Activated CD4-positive, alpha-beta T cell treated with anti-CD3 and anti-CD28 coated beads, Interleukin-2, amount 10 ng/mL, durations not matched to agents 7 days and 5 days (primary cell): ENCODE measurements at places on chromosomes 4 and X. TPM values are rescaled to one million over a fixed set of nuclear protein-coding genes. Genes with fewer than 3 reads are reported as not detected.

DNA sequence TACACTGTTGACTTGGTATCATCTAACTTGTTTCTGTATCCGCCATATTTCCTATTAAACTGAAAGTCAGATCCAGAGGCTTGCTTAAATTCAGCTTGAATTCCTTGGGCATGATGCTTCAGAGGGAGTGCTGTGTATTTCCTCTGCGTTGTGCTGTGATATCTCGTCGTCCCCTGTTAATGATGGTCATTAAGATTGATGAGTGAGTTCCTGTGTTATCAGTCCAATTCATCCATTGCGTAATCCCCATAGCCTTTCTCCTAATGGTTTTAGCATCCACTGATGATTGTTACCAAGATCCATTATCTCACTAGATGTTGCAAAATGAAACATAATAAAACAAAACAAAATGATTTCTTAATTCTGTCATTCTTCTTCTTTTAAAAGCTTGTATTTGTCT, 31.3 kb upstream of the CHM start:
- peaks cover 3% of the 10 kb centered on the region for H3K27me3 ChIP-seq
- H3K27ac ChIP-seq, result no peak overlapping the region
- H3K36me3 ChIP-seq, result no peaks in the 10 kb centered on the region
- DNase-seq, result no peak
- H3K4me1 ChIP-seq, result no peaks in the 10 kb centered on the region

GRCh38 chr4:70938086-70938485, 35.9 kb downstream of the MOB1B start:
- no peak for DNase-seq
- H3K27me3 ChIP-seq, result no peaks in the 10 kb centered on the region
- H3K27ac ChIP-seq, result no peak overlapping the region
- peaks cover 17% of the 10 kb centered on the region for H3K4me1 ChIP-seq
- H3K4me3 ChIP-seq, result no peak overlapping the region

GRCh38 chr4:23814996-23815660, 74.7 kb downstream of the PPARGC1A start:
- H3K27me3 ChIP-seq, result no peaks in the 10 kb centered on the region
- no peak overlapping the region for H3K4me3 ChIP-seq
- H3K27ac ChIP-seq, result no peak overlapping the region
- H3K36me3 ChIP-seq, result no peaks in the 10 kb centered on the region

DNA sequence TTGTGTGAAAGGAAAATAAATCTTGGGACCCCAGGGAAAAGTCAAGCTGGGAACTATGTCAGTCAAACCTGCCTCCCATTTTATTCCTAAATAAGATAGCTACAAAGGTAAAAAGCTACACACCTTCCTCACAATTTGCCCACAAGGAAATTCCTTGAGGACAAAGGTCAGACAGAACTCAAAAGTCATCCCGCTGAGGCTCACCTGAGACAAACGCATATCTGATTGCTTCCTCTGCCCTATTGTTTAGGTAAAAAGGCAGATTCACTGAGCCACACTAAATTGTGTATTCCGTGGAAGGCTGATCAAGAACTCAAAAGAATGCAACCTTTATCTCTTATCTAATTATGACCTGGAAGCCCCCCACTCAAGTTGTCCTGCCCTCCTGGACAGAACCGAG, 58.7 kb upstream of the MAML3 start:
- H3K27me3 ChIP-seq, result peaks cover 15% of the 10 kb centered on the region
- no peaks in the 10 kb centered on the region for H3K4me1 ChIP-seq
- H3K4me3 ChIP-seq, result no peak overlapping the region
- DNase-seq, result no peak
- no peak overlapping the region for H3K27ac ChIP-seq

- DNase-seq, result no peak
- no peaks in the 10 kb centered on the region for H3K27me3 ChIP-seq
- H3K36me3 ChIP-seq, result no peaks in the 10 kb centered on the region
- H3K4me1 ChIP-seq, result no peaks in the 10 kb centered on the region
- no peak overlapping the region for H3K4me3 ChIP-seq
- H3K27ac ChIP-seq, result no peak overlapping the region
These were observed 16.5 kb downstream of the SPANXN3 start for GRCh38 chrX:143500751-143501150.

- peak overlapping the region; percentile 87 for H3K4me3 ChIP-seq
- H3K27me3 ChIP-seq, result no peaks in the 10 kb centered on the region
- H3K36me3 ChIP-seq, result peaks cover 32% of the 10 kb centered on the region
- DNase-seq, result peak; percentile 8
- peak overlapping the region; percentile 95 for H3K27ac ChIP-seq
These were observed 59.4 kb downstream of the TSC22D3 start for GRCh38 chrX:107716118-107716684.

GRCh38 chr4:153534792-153535629, 68.9 kb downstream of the TMEM131L start:
- DNase-seq, result no peak
- H3K4me1 ChIP-seq, result peaks cover 73% of the 10 kb centered on the region
- H3K27ac ChIP-seq, result peak overlapping the region; percentile 7

- no peak overlapping the region for H3K4me3 ChIP-seq
- H3K4me1 ChIP-seq, result no peaks in the 10 kb centered on the region
- DNase-seq, result no peak
- no peaks in the 10 kb centered on the region for H3K36me3 ChIP-seq
These were observed 23.3 kb downstream of the RPGR start for GRCh38 chrX:38304010-38304409.

DNA sequence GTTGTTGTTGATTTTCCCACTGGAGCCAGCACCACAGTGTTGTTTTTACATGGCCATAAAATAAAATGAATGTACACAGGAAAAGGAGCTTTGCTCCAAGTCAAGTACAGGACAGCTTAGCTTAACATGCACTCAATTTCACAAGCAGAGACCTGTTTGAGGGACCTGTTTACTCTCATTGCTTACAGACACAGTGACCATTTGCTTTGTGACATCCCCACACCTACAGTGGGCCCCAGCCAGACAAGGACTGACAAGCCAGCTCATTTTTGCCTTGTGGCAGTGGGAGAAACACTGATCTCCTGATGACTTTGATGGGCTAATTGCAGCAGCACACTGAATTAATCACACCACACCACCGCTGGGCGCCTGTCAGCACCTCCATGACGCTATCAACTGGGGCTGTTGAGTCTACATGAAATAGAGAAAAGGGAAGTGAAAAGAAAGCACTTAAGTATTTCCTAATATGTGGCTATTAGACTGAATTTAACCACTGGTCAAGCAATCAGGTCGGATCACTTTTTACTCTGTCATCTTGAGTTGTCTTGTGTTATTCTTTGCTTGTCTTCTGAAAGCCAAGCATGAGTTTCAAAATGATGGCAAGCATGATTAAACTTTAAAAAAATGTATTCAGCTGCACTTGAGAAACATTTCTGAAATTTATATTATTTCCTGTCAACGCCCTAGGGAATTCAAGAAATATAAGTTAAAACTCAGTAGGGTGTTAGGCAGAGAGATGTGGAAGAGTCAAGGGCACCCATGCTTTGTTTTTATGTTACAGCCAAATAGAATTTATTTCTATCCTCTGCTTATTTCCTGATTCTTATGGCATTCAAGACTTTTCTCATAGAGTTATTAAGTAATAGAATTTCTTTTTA, 557.7 kb downstream of the RAB28 start:
- H3K4me3 ChIP-seq, result no peak overlapping the region
- no peaks in the 10 kb centered on the region for H3K36me3 ChIP-seq
- H3K27me3 ChIP-seq, result no peaks in the 10 kb centered on the region
- H3K27ac ChIP-seq, result no peak overlapping the region
- H3K4me1 ChIP-seq, result no peaks in the 10 kb centered on the region

Gene TCEAL7
- not detected for total RNA-seq

Gene UCHL1
- total RNA-seq, result not detected

DNA sequence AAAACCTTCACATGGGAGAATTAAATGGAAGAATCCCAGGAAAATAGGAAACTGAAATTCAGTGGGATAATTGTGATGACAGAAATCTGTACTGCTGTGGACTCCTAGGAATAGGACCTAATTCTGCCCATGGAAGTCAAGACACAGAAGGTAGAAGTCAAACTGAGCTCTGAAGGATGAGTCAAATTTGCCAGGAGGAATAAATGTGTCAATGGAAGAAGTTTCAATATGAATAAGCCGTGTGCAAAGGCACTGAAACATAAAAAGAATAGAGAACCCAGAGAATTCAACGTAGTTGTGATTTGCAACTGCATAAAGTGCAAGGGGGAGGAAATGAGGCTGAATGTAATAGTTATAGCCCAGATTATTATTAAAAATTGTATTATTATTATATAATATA, 11.6 kb downstream of the ENAM start:
- no peak overlapping the region for H3K4me3 ChIP-seq
- H3K27ac ChIP-seq, result no peak overlapping the region
- H3K4me1 ChIP-seq, result peaks cover 6% of the 10 kb centered on the region
- H3K27me3 ChIP-seq, result no peaks in the 10 kb centered on the region
- DNase-seq, result no peak
- no peaks in the 10 kb centered on the region for H3K36me3 ChIP-seq

DNA sequence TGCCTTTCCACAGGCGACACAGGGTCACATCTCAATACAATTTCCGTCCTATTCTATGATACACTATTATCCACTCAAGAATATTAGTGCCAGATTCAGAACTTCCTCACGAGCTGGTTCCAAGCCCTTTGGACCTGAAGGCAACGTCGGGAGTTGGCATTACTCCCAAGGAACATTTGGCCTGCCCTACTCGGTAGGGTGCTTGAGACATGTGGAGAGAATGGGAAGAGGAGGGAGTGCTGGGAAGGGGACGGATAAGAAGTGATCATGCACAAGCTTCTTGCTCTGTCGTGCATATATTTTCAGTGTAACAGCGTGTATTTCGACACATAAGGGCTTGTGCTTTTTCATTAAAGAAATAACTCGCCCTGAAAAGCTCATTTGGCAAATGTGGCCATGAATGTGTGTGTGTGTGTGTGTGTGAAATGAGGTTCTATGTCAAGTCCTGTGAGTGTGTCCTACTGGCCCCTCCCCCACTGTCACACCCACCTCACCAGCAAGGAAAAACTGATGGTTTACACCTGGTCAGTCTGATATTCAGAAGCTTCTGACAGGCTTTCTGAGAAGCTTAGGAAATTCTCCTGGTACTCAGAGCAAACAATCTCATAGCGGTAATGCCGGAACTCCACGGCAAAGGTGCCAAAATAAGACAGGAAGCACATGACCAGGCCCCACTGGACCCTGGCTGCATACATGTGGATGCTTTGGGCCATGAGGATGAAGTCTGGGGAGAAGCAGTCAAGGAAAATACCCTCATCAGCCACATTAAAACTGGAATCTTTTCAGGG, 54.8 kb downstream of the ENOPH1 start:
- no peak for DNase-seq
- H3K27ac ChIP-seq, result no peak overlapping the region
- no peaks in the 10 kb centered on the region for H3K36me3 ChIP-seq

Gene HUWE1
- total RNA-seq, result 251 TPM

GRCh38 chr4:113325876-113326615, 276.6 kb downstream of the ANK2 start:
- H3K4me1 ChIP-seq, result no peaks in the 10 kb centered on the region
- no peak for DNase-seq
- no peak overlapping the region for H3K4me3 ChIP-seq
- no peaks in the 10 kb centered on the region for H3K36me3 ChIP-seq
- peaks cover 10% of the 10 kb centered on the region for H3K27me3 ChIP-seq
